ENCODE measurements at places on chromosomes 4 and X.

GRCh38 chr4:48015216-48015615, 1.3 kb downstream of the CNGA1 start:
- no peak for DNase-seq

- DNase-seq, result no peak
Measured at GRCh38 chr4:138864961-138865720, 150.4 kb upstream of the NOCT start.

DNA sequence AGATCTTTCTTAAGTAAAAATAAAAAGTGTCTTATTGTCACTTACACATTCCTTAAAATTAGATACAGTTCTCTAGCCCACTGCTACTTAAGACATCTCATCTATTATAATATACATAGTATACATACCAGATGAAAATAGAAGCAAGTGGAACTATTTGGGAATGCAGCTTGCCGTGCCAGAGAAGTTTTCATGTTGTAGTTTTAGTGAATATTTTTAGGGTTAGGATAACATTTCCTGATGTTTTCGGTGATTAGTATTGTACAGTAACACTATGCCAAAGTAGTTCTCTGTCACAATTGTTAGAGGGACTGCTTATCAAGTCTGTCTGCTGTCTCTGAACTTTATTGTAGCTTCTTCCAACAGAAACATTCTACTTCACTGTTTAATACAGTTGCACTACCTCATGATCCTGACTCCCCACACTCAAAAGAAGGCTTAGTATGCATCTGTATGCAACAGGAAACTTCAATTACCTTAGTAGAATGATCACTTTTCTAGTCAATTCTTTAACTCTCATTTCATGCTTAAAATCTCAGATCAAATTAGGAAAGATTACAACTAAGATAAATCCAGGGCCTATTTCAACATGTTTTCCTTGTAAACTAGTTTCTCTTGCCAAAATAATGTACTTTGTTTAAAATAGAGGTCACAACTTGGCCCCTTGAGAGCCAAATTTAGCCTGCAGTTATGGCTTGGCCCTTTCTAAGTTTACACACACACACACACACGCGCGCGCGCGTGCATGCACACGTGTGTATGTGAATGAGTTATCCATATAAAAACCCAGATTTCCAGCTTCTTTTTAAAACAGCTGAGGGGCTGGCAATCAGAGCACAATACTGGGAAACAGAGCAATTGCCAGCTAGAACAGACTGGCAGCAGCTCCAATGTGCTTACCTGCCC, 42.3 kb upstream of the SRPX start:
- DNase-seq, result no peak

DNA sequence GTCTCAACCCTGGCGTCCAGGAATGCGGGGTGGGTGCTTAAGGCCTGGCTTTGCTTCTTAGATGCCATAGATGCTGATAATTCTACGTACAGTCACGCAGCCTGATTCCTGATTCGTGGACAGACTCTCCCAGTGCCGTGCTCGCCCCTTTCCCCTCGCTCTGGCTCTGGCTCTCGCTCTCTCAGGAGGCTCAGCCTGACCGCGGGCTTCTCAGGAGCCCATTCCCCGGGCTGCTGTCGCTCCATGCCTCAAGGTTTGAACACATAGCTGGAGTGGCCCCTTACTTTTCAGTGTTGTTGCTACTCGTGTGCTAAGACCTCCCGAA, 59.2 kb upstream of the ZC4H2 start:
- DNase-seq, result no peak

- DNase-seq, result no peak
Measured at GRCh38 chrX:34900691-34901090, 41.9 kb upstream of the FAM47B start.

- DNase-seq, result no peak
Measured at GRCh38 chr4:28464823-28465222, 1604.2 kb downstream of the STIM2 start.

DNA sequence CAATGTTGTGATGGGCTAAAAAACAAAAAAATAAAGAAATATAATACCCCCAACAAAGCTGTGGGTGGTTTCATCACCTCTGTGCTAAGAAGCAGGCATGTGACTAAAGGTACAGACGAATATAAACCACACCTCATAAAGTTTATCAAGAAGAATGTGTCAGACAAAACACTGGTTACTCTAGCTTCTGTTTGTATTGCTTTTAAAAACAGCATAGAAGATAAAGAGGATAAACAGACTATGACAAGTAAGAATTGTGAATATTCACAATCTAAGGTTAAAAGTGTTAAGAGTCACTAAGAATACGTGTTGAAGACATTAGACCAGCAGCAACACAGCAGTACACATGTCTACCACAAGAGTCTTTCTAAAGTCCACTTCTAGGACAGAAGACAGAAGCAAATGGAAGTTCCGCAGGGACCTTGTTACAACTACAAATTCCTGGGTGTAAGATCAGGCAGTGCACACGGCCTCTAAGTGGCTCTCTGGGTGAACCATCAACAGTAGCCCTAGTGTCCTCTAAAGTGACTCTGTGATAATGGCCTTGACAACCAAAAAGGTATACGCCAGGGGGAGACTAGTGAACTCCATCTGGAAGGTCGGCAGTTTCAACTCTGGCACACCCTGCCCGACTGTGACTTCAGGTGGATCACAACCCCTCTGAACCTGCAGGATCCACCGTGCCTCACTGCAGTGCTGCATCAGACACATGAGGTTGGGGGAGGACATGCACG, 8.3 kb upstream of the FGFBP2 start:
- no peak for DNase-seq

- no peak for DNase-seq
Measured at GRCh38 chr4:99875071-99875470, 19.2 kb downstream of the LAMTOR3 start.

DNA sequence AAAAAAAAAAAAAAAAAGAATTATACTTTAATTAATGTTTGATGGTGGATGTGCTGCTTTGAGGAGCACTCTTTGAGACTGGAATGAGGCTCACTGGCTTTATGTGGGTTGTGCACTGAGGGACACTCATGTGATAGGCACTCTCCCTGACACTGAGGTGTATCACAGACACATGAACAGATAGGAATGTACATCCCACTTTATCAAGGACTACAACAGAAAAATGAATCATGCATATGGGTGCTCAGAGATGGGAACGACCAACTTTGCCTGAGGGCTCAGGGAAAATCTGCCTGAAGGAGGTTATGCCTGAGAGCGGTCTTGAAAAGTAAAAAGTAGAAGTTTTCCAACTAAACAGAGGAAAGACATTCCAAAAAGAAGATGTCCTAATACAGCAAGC, 97.7 kb upstream of the RBPJ start:
- no peak for DNase-seq

DNA sequence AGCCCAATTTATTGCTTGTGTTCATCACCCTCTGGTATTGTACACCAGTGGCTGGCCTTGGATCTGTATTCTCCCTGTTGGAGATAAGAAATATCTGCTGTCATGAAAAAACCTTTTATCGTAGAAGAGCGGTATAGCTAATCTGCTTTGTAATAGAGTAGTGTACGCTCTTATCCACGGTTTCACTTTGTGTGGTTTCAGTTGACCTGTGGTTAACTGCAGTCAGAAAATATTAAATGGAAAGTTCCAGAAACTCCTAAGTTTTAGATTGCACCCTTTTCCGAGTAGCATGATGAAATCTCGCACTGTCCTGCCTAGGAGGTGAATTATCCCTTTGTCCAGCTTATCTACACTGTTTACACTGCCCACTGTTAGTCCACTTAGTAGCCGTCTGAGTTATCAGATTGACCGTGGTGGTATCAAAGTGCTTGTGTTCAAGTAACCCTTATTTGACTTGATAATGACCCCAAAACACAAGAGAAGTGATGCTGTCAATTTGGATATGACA, 42.4 kb downstream of the KDM6A start:
- no peak for DNase-seq

DNA sequence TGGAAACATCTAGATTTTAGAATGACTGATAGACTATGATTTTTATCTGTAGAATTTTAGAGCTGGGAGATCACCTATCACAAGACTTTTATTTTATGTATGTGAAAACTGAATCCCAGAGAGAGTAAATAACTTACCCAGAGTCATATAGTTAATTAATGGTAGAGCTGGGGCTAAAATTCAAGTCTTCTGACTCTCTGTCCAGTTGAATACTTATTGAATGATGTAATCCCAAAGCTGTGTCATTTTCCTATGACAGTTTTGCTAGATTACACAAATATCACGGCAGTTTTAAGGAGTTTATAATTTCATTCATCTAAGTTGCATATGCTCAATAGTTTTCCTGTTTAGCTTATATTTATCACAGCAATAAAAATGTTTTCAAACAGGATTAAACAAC, 6.7 kb downstream of the NRK start:
- DNase-seq, result no peak

Measured in activated T-cell treated with anti-CD3 and anti-CD28 coated beads for 48 hours (primary cell).